ENCODE measurements at places on chromosomes 2 and 18.

DNA sequence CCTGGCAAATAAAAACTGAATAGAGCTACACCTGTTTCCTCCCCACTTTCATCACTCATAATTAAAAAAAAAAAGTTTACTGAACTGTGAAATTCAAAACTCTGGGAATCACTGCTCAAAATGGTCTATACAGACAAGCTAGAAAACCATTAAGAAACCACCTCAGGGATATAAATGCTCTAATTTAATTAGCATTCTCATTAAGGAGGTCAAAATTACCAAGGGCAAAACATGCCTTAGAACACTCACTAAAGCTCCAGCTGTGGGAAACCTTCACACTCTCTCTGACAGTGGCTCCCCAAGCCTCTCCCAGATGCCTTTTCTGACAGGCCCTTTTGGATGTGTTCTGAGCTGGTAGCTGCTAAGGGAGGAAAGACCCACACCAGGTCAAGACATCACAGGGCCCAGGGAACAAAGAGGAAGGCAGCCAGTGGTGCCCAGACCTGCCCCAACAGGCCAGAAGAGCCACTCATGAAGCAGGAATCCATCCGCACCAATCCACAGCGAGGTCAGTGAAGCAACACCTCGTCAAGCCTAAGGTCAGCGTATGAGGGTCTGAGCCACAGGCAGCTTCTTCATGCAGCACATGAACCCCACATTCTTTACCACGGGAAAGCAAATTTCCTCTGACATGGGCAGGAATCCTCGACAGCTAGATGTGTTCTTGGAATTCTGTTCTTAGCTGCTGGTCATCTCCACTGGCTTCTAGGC, 35.6 kb downstream of the XDH start:
- DNase-seq, result no peak

DNA sequence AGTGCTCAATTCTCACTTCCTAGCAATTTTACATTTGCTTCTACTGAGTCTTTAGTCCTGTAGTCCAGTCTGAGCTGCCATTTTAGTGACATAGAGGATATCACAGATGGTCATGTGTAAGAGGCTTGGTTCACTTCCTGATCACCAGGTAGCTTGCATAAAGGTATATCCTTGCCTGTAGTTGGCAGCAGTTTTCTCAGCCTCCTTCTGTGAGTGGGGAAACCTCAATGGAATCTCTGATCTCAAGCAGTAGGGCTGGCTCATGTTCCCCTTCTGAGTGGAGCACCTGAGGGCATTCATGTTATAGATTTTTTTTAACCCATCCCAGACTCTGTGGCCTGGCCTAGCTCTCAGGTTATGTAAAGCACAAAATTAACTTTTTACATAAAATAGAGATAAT, 278.4 kb downstream of the RDH14 start:
- no peak for DNase-seq

DNA sequence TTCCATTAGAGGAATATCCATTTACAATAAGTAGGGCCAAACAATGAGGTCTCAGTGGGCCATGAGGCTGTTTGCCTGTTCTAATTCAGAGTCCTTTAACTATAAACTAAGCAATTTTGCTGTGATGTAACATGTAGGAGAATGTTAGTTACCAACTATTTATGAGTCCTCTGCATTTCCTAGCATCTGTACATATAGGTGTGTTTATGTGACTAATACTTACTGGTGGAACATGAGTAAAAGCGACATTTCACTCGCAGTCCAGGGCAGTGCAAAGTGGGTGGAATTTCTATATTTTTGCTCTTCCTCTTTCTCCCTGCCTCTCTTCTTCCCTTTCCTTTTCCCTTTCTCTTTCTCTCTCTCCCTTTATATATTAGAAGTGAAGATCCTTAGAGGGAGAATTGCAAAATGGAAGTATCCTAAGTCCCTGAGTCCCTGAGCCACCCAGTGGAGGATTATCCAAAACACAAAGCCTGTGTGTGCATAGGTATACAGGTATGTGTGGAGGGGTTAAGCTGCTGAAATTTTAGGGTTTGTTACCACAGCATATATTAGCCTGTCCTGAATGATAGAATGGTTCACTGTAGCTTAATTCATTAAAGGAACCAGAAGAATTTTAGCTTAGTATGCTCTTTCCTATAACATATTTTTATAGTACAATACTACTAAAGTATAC, 487.0 kb upstream of the FANCL start:
- DNase-seq, result no peak

GRCh38 chr2:64327129-64327509, 126.8 kb upstream of the LGALSL start:
- DNase-seq, result no peak

GRCh38 chr2:155384555-155385123, 686.1 kb downstream of the KCNJ3 start:
- DNase-seq, result no peak

- DNase-seq, result no peak
Observed at GRCh38 chr18:8656232-8656631, 47.0 kb downstream of the RAB12 start.

DNA sequence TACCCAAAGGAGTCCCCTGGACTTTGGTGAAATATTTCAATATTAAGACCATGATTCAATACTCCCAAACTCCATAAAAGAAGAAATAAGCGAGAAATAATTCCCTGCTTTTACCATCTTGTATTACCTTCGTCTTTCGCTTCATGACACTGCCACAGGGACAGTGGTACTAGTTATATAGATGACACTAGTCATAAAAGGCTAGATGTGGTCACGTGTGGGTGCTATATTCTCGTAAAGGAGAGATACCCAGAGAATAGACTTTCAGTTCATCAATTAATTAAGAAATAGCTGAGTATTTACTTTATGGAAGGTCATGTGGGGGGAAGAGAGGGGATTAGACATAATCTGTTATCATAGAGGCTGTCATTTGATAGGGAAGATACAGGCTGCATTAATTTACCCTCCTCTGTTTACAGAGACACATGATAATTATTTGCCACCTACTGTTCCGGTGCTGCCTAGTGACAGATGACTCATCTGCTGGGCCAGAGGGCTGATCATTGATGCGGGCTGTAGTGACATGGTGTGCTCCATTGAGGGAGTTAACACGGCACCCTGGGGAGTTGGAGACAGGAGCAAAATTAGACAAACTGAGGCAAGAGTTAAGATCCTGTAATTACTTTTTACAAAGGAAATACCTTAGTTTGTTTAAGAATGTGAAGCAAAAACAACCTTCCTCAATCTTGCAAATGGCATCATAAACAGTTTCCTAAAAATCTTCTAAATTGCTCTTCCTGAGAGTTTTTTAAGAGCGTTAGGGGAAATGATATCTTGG, 78.2 kb upstream of the ITGB6 start:
- no peak for DNase-seq
